Stimulated activated effector memory CD8-positive, alpha-beta T cell treated with anti-CD3 and anti-CD28 coated beads, Interleukin-12 subunit alpha, Interleukin-12 subunit beta, amount 100 ng/mL, for 72 hours (primary cell): ENCODE measurements at places on chromosomes 6 and 20.

GRCh38 chr6:135072753-135073152 lies 18.1 kb upstream of the HBS1L start:
- no peak for DNase-seq

DNA sequence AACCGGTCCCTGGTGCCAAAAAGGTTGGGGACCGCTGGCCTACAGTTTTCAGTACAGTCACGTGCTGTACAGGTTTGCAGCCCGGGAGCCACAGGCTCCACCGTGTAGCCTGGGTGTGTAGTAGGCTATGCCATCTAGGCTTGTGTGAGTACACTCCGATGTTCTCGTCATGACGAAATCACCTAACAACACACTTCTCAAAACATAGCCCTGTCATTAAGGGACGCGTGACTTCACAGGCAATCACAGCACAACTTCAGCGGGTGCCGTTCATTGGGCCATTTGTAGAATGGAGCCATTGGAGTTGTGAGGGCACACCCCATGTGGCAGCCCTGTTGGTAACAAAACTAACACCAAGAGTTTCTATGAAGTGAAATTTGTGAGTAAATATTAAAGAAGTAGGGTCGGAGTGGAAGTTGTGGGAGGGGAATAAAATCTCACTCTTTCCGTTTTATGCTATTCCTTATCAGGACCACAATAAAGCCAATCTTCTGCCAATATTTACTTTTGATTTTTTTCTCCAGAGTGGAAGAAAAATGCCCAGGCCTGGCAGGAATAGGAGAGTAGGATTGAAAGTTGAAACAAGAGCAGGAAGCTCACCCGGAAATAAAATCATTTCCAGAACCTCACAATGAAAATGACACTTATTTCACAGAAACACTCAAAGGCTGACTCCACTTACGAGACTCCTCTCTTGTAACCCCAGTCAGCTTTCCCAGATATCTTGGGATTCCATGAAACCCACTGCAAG lies 63.7 kb upstream of the PTPN1 start:
- no peak for DNase-seq

DNA sequence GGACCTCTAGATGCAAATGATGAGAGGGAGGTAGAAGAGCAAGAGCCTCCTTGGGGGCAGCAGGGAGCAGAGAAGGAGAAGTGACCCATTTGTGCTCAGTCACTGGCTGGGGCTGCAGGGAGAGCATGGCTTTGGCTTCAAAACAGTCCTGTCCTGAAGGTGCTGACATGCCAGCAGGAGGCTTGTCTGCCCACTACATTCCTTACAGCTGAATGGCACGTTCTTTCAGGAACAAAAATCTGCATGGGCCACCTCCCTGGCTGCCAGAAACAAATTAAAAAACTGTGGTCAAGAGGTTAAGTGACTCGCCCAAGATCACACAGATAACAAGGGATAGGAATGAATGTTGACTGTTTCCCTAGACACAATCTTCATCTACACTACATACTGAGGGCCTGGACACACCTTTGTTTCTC lies 188.8 kb downstream of the HIVEP2 start:
- no peak for DNase-seq

GRCh38 chr6:114216789-114217467 lies 125.9 kb downstream of the HS3ST5 start:
- no peak for DNase-seq

DNA sequence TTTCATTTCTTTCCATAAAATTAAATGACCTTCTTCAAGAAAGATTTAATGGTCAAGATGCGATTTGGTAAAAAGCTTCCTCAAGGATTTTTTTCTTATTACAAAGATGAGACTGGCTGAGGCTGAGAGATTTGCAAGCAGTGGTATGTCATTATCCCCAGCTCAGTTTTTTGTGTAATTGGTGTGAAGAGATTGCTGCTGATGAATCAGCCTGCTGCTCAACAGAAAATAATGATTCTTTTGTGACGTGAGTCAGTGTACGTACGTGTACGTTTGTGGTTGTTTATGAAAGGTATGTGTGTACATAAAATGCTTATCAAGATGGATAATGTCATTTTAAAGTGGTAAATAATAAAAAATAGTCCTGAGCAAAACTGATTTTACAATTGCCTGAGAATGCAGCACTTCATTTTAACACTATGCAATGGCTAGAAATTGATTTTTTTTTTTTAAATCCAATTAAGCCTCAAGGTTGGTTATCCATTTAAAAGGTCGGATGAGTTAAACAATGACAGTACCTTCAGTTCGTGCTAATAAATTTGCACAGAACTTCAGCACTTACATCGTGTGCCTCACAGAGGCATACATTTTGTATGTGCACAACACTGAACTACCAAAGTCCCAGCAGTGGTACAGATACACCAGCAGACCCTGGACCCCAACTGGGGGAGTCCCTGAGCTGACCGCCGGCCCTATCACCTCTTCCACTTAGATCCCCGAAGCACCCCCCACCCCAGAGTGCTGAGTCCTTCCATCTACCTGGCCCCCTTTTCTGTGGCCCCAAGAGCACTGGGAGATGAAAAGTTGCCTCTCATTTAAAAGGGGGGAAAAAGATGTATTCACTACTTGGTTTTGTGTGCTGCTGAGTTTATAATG lies 9.7 kb upstream of the NPEPL1 start:
- no peak for DNase-seq

DNA sequence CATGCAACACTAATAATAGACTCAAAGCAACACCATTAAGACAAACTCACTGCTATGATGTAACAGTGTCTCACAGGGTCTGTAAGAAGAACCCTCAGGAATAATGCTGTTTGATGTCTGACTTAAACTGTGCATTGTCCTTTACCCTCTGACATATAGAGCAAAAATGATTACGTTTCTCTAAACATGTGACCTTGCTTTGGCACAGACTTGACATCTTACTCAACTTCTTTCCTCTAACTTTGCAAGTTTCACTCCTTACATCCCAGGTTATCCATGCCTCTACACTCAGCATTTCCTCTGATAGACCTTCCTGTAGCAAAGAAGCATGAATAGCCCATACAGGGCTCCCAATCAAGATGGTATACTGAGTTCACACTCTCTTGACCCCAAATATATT lies 252.7 kb downstream of the UST start:
- DNase-seq: no peak

- DNase-seq: no peak
These were observed 47.8 kb downstream of the CDH22 start for GRCh38 chr20:46260480-46260879.

GRCh38 chr6:33966536-33966935 lies 162.7 kb upstream of the MLN start:
- DNase-seq: no peak

DNA sequence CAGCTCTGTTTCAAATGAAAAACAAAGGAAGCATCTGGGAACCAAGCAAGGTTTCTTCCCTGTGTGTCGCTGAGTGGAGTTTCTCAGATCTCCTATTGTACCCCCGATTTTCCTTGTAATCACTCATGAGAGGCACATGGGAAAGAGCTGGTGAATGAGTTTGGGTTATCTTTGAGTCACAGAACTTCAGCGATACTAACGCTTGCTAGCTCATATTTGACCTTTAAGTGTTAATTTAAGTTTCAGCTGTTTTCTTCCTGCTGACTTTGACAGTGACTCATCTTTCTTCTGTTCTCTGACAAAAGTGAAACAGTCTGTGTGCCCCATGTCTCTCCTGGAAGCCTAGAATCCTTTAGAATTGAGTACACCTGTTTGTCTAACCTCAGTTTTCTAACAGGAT lies 261.1 kb upstream of the RGS17 start:
- no peak for DNase-seq

- DNase-seq: no peak
These were observed 1.6 kb upstream of the TGIF2 start for GRCh38 chr20:36571564-36572504.

- DNase-seq: peak; percentile 77
These were observed 7.3 kb downstream of the VWA7 start for GRCh38 chr6:31769684-31770371.

- no peak for DNase-seq
These were observed 34.0 kb upstream of the TRAM2 start for GRCh38 chr6:52610745-52611355.

GRCh38 chr6:74971633-74972032 lies 234.2 kb downstream of the COL12A1 start:
- no peak for DNase-seq

GRCh38 chr6:140225701-140226436 lies 851.4 kb upstream of the CITED2 start:
- no peak for DNase-seq

DNA sequence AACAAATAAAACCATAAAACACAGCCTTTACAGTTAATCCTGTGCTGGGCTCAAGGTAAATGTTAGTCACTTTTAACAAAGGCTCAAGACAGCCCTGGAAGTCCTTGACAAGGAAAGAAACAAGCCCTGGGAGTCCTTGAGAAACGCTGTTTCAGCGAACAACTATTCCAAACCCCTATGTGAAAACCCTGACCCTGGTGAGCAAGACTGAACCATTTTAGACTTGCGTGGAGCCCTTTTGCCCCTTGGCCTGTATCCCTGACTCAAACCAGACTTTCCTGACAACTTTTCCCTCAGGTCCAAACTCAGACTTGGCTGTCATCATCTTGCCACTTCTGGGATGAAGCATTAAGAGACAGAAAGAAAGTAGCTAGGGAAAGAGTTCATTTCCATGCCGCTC lies 180.4 kb downstream of the AIG1 start:
- no peak for DNase-seq

DNA sequence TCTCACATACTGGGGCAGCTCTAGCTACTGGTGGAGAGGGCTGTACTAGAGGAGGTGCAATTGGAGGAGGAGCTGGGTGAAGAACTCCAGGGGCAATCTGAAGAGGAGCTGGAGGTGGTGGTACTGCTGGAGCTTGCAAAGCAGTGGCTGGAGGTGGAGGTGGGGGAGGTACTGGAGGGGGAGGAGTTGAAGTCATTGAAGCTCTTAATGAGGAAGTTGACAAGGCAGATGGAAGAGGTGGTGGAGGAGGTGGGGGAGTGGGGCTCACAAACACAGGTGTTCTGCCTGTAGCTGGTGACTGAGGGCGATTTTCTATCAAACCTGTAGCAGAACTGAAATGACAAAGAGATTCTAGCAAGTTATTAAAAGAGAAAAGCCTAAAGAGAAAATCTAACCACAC lies 77.6 kb downstream of the WASF1 start:
- no peak for DNase-seq

- no peak for DNase-seq
These were observed 1692.2 kb downstream of the HACE1 start for GRCh38 chr6:103167345-103168071.

DNA sequence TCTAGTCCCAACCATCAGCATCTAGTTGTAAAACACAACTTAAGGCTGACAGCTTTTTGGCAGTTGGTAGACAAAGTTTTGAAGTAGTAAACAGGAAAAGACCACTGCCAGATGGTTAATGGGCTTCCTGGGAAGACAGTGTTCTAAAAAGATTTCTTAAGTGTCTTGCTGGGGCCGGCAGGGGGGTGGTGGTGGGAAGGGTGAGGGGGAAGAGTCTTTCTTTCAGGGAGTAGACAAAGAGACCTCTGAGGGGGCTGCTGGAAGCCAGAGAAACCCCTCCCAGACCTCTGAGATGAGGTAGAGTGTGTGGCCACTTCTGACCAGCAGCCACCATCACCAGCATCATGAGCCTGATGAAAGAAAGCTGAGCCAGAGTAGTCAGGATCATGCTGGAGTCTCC lies 784.9 kb downstream of the TENT5A start:
- no peak for DNase-seq

DNA sequence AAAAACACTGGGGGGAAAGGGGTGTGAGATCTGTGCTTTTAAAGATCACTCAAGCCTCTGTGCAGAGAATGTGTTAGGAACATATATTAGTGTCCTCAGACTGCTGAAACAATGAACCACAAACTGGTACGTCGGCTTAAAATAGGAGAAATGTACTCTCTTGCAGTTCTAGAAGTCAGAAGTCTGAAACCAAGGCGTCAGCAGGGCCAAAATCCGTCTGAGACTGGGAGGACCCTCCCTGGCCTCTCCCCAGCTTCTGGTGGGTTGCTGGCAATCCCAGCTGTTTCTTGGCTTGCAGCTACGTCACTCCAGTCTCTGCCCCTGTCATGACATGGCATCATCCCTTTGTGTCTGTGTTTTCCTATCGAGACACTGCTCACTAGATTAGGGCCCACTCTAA lies 3.9 kb downstream of the CDH26 start:
- DNase-seq: no peak

- no peak for DNase-seq
These were observed 41.8 kb upstream of the UBR2 start for GRCh38 chr6:42522036-42522435.
